ENCODE measurements at places on chromosomes 6 and 20. TPM values are rescaled to one million over a fixed set of nuclear protein-coding genes. Genes with fewer than 3 reads are reported as not detected.

ESR1 gene
- total RNA-seq = 0.71 TPM

GRM1 gene
- not detected for total RNA-seq

DNA sequence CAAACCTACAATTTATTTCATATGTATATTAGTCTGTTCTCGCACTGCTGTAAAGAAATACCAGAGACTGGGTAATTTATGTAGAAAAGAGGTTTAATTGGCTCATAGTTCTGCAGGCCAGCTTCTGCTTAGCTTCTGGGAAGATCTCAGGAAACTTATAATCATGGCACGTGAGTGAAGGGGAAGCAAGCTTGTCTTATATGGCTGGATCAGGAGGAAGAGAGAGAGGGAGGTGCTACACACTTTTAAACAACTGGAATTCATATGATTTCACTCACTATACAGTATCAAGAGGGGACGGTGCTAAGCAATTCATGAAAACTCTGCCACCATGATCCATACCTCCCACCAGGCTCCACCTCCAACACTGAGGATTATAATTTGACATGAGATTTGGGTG lies 29.9 kb downstream of the PHACTR2 start:
- no peak for DNase-seq

DNA sequence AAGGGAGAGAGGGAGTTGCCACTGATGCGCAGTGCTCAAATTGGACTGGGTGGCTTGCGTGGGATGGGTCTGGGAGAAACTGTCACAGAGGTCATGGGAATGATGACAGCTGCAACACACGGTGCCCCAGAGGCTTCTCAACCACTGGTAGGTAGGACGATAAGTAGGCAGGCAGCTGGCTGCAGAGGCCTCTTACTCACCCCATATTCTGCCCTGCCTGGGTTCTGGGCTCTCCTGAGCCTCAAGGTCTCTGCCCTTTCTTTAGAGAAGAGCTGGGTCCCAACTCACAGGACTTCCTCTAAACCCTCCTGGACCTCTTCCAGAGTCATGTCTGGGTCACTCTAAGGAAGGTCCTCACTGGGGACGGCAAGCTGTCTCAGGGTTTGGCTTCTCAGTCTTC lies 37.2 kb upstream of the RNF24 start:
- no peak for DNase-seq

GRCh38 chr6:63998991-63999390 lies 363.4 kb downstream of the PHF3 start:
- DNase-seq = no peak

TRDN gene
- total RNA-seq = not detected

DNA sequence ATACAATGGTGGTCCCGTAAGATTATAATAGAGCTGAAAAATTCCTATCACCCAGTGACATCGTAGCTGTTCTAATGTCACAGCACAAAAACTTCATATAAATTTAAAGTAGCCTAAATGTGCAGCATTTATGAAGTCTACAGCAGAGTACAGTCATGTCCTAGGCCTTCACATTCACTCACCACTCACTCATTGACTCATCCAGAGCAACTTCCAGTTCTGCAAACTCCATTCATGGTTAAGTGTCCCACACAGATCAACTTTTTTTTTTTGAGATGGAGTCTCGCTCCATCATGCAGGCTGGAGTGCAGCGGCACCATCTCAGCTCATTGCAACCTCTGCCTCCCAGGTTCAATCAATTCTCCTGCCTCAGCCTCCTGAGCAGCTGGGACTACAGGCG lies 20.9 kb upstream of the KCNG1 start:
- no peak for DNase-seq

- no peak for DNase-seq
Measured at GRCh38 chr6:163984124-163984936, 569.8 kb downstream of the QKI start.

DNA sequence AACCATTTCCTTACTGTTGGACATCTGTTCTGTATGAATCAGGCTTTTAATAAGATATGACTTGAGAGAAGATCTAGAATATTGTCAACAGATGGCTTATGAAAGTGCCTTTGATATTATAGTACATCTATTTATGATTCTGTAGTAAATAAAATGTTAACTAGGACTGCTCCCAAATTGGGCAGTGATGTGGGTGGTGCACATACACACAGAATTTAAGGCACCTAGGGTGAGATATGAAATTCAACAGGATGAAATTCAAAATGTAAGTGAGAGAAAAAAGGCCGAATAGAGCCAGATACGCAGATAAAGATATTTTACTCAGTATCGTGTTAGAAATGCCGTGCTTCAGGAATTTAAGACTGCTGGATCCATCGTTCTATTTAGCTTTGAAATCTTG lies 26.3 kb downstream of the FAM50B start:
- no peak for DNase-seq

DNA sequence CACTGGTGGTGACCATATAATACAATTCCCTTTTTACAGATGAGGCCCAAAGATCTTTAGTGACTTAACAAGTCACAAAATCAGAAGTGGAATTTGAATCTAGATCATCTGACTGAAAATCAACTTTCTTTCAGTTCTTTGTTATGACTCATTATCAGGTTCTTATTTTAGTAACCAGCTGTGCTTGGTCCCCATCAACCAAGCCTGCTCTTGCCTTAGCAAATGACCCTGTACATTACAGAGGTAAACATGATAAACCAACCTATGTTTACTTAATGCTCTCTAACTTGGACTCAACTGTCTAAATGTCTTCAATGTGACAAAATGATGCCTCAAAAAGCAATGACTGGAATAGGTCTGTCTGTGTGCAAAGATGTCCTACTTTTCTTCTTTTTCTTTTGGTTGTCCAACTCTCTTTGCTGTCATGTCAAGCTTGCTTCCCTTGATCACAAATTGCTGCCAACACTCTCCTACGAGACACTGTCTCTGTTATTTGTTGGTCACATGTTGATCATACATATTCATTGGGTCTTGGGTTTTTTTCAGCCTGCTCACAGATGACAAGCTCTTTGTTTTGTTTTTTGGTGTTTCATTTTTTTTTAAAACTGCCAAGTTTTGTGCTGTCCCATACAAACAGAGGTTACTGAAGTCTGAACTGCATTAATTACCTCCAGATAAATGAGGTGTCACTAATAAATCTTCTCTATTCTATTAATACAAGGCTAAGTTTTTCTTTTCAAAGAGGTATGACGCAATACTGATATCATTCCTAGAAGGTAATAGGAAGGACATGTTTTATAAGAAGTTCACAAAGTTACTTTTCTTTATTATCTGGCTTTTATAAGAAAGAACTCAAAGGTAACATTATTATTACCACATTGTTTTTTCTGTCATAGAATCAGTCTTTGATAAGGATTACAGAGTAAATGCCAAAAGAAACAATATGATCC lies 62.2 kb upstream of the PLN start:
- DNase-seq = no peak

- DNase-seq = no peak
Measured at GRCh38 chr6:108610270-108610839, 49.6 kb downstream of the FOXO3 start.

GRCh38 chr6:46207174-46207573 lies 36.4 kb upstream of the ENPP5 start:
- no peak for DNase-seq

DNA sequence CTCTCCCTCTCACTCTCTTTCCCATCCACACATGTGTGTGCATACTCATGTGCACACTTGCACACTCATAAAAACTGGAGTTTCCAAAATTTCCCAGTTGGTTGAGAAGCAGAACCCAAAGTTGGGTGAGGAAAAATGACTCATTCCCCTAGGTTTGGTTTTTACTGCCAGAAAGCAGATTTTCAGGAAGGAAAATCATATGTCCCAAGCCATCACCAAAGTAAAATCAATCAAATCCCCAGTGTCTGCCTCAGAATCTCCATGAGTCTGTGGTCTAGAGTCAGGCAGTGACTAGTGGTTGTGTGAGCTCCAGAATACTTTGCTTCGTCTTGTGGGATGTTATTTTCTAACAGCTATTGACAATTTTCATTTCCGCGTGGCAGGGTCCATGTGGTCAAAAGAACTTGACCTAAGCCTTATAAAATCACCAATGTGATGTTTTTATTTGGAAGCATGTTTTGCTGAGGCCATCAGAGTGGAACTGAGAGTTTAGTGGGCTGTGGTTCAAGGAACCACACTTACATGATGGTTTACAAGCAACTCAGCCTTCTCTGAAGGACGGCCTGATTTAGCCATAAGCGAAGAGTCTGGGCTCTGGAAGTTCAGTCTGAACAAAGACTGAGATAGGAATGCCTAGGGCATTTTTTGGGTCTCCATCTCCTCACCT lies 81.9 kb upstream of the CCN6 start:
- DNase-seq = no peak

DNA sequence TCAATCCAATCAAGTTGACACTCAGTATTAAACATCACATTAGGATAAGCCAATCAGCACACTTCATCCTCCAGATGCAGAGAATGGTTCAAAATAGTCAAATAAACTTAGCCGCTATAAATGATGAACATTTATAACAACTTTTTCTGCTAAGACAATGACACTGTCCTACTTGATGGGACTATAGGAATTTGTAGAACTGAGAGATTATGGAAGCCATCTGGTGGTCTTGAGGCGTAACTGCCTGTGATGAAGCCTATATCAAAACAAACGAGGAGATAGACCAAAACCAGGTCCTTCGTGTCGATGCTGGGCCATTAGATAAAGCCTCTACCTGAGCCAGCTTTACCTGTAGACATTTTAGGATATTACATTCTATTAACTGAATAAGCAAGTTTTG lies 631.1 kb downstream of the COL12A1 start:
- no peak for DNase-seq

DNA sequence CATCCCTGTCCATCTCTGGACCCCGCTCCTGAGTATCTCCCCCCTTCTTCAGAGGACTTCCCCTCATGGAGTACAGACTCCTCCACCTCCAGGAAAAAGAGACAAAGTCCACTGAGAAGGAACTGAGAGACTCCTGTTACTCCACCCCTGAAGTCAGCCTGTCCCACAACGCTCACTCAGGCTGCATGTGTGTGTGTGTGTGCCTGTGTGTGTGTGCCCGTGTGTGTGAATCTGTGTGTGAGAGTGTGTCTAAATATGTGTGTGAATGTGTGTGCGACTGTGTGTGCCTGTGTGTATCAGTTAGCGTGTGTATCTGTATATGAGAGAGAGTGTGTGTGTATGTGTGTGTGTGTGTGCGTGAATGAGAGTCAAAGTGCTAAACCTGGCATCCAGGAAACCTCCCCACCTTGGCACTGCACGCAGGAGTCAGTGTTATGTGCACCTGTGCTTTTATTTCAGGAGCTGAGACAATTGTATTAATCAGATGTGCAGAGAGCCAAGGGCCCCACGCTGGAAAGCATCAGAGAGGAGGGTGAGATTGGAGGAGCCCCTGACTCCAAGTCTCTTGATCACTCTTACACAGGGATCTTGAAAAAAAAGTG lies 39.0 kb downstream of the HLA-A start:
- no peak for DNase-seq

DNA sequence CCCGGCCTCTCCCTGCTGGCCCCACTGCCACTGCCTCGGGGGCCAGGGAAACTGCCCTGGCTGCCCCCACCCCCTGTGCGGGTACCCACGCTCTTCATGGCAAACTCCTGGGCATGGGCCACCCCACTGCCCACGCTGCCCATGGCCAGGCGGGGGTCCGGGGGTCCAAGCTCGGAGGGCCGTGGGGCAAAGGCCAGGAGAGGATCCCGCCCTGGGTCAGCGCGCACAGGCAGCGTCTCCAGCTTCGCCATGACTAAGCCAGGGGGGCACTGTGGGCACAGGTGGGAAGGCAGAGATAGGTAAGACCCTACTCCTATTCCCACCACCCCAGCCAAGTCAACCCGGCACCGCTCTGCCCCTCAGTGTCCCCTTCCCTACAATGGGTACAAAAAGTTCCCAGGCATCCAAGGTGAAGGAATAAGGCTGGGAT lies 6.4 kb downstream of the LZTS3 start:
- DNase-seq = no peak

POPDC3 gene
- not detected for total RNA-seq

GRCh38 chr6:28377879-28378278 lies 21.7 kb downstream of the ZSCAN12 start:
- DNase-seq = no peak

SCGN gene
- total RNA-seq = not detected

DNA sequence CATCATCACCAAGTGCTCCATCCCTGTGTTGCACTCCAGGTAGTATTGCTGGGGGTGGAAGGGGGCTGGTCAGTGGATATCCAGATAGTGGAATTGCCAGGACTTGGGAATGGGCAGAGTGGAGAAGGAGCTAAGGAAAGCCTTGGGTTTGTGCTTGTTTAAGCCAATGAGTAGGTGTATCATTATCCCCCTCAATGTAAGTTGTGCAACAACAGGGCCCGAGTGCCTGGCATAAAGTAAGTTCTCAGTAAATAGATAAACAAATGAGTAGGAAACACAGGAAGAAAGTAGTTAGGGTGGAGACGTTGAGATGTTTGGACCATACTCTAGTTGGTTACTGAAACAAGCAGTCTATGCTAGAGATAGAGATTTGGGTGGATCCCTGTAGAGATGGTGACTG lies 9.8 kb downstream of the CCND3 start:
- no peak for DNase-seq

SLPI gene
- not detected for total RNA-seq

DNA sequence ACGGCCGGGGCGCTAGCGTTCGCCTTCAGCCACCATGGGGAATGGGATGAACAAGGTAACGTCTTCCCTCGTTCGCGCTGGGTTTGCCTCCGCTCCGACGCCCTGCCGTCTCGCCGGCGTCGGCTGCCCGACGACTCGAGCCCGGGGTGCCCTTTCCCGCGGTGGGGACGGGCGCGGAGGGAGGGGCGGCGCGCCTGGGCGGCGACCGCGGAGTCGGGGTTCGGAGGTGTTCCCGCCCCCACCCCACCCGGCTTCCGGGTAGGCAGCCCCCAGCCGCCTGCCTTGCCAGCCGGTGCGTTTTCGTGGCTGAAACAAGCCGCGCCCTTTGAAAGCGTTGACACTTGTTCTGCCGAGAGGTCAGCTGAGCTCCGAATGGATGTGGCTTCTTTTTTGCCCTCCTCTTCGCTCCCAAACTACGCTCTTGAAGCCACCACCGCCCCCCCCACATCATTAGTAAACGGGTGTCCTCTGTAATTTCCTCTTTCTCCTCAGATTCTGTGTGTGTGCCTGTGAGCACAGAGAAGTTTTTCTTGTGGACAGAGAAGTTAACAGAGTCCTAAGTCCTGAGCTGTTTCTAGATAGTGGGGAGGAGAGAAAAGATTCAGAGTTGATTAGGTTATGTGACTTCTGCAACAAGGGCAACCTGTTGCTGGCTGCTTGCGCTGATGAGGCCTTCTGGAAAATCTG lies 362 bp downstream of the DUSP22 start:
- peak; percentile 90 for DNase-seq

- peak; percentile 90 for DNase-seq
Measured at GRCh38 chr20:18587665-18588573, at the start of gene DTD1. TSS of gene DTD1 (plus strand) at chr20:18588054. CDS start at chr20:18588073, 19 bp downstream.

- DNase-seq = no peak
Measured at GRCh38 chr6:139474145-139475108, 100.0 kb upstream of the CITED2 start.

GRCh38 chr6:157596461-157596860 lies 215.5 kb downstream of the ZDHHC14 start:
- DNase-seq = no peak

KHDC3L gene
- not detected for total RNA-seq

DNA sequence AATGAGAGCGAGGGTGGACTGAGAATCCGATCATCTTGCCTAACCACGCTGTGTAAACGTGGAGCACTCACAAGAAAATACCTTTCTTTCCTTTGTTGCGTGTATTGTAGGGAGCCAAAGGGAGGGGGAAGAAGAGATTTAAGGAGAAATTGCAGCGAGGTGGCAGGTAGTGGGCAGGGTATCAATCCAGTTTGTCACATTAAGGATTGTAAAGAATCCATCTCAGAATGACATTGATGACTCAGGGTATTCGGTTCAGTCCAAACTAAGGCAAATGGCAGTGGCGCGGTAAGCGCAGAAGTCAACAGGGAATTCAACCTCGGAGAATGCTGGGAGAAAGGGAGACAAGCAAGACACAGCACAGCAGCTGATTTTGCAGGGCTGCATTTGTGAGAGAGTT lies 146.2 kb downstream of the ID4 start:
- DNase-seq = no peak

SIRPB1 gene
- total RNA-seq = 1.3 TPM
